ENCODE measurements at places on chromosomes 6 and 20. TPM values are rescaled to one million over a fixed set of nuclear protein-coding genes. Genes with fewer than 3 reads are reported as not detected.

FAM8A1 gene
- total RNA-seq = 21.0 TPM

GRCh38 chr6:147637620-147638195 lies 129.2 kb downstream of the SAMD5 start:
- DNase-seq = no peak
- no peaks in the 10 kb centered on the region for H3K4me1 ChIP-seq
- no peak overlapping the region for H3K27ac ChIP-seq
- no peaks in the 10 kb centered on the region for H3K27me3 ChIP-seq

- no peaks in the 10 kb centered on the region for H3K36me3 ChIP-seq
- DNase-seq = no peak
- no peak overlapping the region for H3K27ac ChIP-seq
- H3K27me3 ChIP-seq = peaks cover 4% of the 10 kb centered on the region
Observed at GRCh38 chr6:35562060-35562459, 49.4 kb upstream of the TULP1 start.

- no peaks in the 10 kb centered on the region for H3K4me1 ChIP-seq
- H3K4me3 ChIP-seq = no peak overlapping the region
- DNase-seq = no peak
- no peaks in the 10 kb centered on the region for H3K27me3 ChIP-seq
- no peak overlapping the region for H3K27ac ChIP-seq
Observed at GRCh38 chr6:117829594-117830319, 77.3 kb upstream of the SLC35F1 start.

Data from right atrium auricular region (tissue), 2 donors.